Mammary epithelial cell (primary cell): ENCODE measurements at places on chromosomes 12 and 14.

DNA sequence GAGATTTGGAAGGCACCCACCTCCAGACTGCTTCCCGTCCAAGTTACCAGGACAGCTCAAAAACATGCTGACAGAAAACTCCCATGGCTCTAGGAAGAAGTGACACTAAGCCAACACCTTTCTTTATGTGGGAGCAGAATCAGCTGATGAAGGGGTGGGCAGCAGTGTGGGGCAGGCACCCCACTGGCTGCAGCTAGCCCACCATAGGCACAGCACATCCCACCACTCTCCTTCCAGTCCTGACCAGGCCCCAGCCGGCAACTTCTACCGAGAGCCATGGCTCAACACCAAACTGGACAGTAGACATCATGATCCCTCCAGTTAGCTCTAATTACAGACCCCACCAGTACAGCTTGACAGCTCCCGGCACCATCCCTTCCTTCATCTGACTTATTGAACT is 45.0 kb downstream of the SH2B3 start:
- no peak for DNase-seq

GRCh38 chr14:63986789-63987533 is 134.2 kb downstream of the SYNE2 start:
- peak; percentile 89 for DNase-seq

- no peak for DNase-seq
Measured at GRCh38 chr14:22380571-22381407, 208.2 kb downstream of the DAD1 start.

GRCh38 chr14:94685681-94686485 is 73.7 kb downstream of the SERPINA3 start:
- DNase-seq = no peak

- DNase-seq = no peak
Measured at GRCh38 chr12:20245491-20245890, 122.8 kb upstream of the PDE3A start.

GRCh38 chr14:61563880-61564617 is 131.3 kb upstream of the HIF1A start:
- no peak for DNase-seq

- no peak for DNase-seq
Measured at GRCh38 chr14:85052646-85053045, 477.3 kb upstream of the FLRT2 start.

DNA sequence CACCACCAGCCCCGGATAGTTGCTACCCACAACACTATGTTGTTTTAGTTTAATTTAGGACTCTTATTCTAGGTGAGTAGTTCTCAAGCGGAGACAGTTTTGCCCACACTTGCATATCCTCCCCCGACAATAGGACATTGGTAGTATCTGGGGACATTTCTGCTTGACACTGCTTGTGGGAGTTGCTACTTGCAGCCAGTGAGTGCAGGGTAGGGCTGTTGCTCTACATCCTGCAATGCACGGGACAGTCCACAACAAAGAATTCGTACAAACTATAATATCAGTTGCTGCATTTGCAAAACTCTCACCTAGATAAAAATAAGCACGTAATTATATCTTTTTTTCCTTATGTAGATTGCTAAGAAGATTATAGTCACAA is 111.8 kb upstream of the DNM1L start:
- peak; percentile 20 for DNase-seq

DNA sequence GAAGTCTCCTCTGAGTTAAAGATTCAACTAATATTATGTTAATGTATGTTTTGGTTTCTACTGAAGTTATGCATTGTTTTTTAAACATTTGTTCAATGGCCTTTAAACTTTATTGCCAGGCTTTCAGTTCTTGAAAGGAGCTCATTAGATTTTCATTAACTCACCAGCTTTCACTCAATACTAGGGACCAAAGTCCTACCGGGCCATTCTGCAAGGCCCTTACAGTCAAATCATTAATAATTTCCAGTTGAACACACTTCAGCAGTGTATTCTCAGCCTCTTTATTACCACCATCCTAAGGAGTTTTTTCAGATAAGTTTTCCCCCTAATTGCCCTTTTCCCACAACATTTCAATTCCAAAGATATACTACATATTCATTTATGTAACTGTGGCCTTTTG is 409.2 kb downstream of the DIO2 start:
- no peak for DNase-seq

GRCh38 chr12:131454418-131455217 is 256.3 kb upstream of the SFSWAP start:
- no peak for DNase-seq

GRCh38 chr12:77072833-77073495 is 7.6 kb upstream of the E2F7 start:
- no peak for DNase-seq

- peak; percentile 0 for DNase-seq
Measured at GRCh38 chr12:114018669-114019068, 52.5 kb upstream of the RBM19 start.

- DNase-seq = peak; percentile 63
Measured at GRCh38 chr12:55906056-55906455, 21.6 kb downstream of the PYM1 start.

DNA sequence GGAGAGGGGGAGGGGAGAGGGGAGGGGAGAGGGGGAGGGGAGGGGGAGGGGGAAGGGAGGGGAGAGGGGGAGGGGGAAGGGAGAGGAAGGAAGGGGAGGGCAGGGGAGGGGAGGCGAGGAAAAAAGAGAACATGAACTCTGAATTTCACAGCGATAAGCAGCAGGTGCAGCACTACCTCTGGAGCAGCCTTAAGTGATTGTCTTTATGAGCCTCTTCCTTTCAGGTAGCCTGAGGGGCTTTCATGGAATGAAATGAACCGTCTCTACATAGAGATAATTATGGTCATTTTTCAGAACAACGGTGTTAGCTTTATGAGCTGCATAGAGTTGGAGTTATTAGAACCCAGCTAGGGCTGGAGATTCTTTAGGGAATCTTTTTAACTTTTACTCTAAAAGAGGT is 18.1 kb upstream of the PTCSC3 start:
- DNase-seq = no peak

GRCh38 chr12:19624491-19624890 is 185.2 kb downstream of the AEBP2 start:
- DNase-seq = no peak
